Dermis microvascular lymphatic vessel endothelial cell (primary cell): ENCODE measurements at places on chromosomes 3 and 15. TPM values are rescaled to one million over a fixed set of nuclear protein-coding genes. Genes with fewer than 3 reads are reported as not detected.

DPPA4 gene
- not detected in 2 replicates for total RNA-seq

LRRC34 gene
- 0.76 and 3.1 TPM in 2 replicates for total RNA-seq

STAG1 gene
- total RNA-seq: 22.3 and 24.3 TPM in 2 replicates

ACOX2 gene
- 1.0 and 1.6 TPM in 2 replicates for total RNA-seq

CCDC191 gene
- total RNA-seq: 0.77 and 1.1 TPM in 2 replicates

CTXND1 gene
- total RNA-seq: not detected in 2 replicates

GPR171 gene
- not detected in 2 replicates for total RNA-seq

TMEM202 gene
- not detected in 2 replicates for total RNA-seq

OIP5 gene
- total RNA-seq: 3.3 and 8.3 TPM in 2 replicates

FMN1 gene
- under 0.01 TPM in 2 replicates for total RNA-seq

P2RY13 gene
- total RNA-seq: not detected in 2 replicates

SMCO1 gene
- total RNA-seq: not detected in 2 replicates

TOP2B gene
- total RNA-seq: 60.1 and 68.4 TPM in 2 replicates

TMEM108 gene
- total RNA-seq: not detected in 2 replicates

TUSC2 gene
- total RNA-seq: 20.7 and 22.3 TPM in 2 replicates

CIDEC gene
- not detected in 2 replicates for total RNA-seq

A4GNT gene
- total RNA-seq: not detected in 2 replicates

GABPB1 gene
- 70.5 and 80.3 TPM in 2 replicates for total RNA-seq

C3orf22 gene
- not detected in 2 replicates for total RNA-seq

GOLGA8J gene
- total RNA-seq: not detected in 2 replicates

ITIH1 gene
- total RNA-seq: not detected in 2 replicates

MIX23 gene
- total RNA-seq: 21.7 and 25.9 TPM in 2 replicates

ICE2 gene
- 26.7 and 30.0 TPM in 2 replicates for total RNA-seq

TNFAIP8L3 gene
- 91.5 and 154 TPM in 2 replicates for total RNA-seq

PLA2G4E gene
- not detected in 2 replicates for total RNA-seq

LIPH gene
- 0.13 TPM in 1 of 2 replicates, not detected in the other for total RNA-seq

DPH3 gene
- 16.4 and 20.9 TPM in 2 replicates for total RNA-seq

ROPN1 gene
- not detected in 2 replicates for total RNA-seq

ITPKA gene
- 0.25 and 0.90 TPM in 2 replicates for total RNA-seq

KCNH8 gene
- under 0.01 TPM in 1 of 2 replicates, not detected in the other for total RNA-seq

NXPE3 gene
- 3.9 and 8.0 TPM in 2 replicates for total RNA-seq

GABRB3 gene
- 0.13 TPM in 2 replicates for total RNA-seq

GHSR gene
- not detected in 2 replicates for total RNA-seq

SKIC8 gene
- 67.9 and 84.5 TPM in 2 replicates for total RNA-seq

FBXO40 gene
- total RNA-seq: not detected in 2 replicates

UBA3 gene
- 55.8 and 59.2 TPM in 2 replicates for total RNA-seq

ACKR4 gene
- under 0.01 and 0.13 TPM in 2 replicates for total RNA-seq

NMD3 gene
- 88.2 and 89.9 TPM in 2 replicates for total RNA-seq

LAMB2 gene
- 657 and 1,145 TPM in 2 replicates for total RNA-seq

FHIT gene
- 0.51 and 2.0 TPM in 2 replicates for total RNA-seq

ZNF80 gene
- not detected in 2 replicates for total RNA-seq

CRABP1 gene
- total RNA-seq: not detected in 2 replicates

TGM5 gene
- total RNA-seq: not detected in 2 replicates

GRM7 gene
- not detected in 2 replicates for total RNA-seq

MCTP2 gene
- 6.8 and 7.0 TPM in 2 replicates for total RNA-seq

ATP8B4 gene
- total RNA-seq: 0.39 and 2.0 TPM in 2 replicates

C3orf49 gene
- total RNA-seq: not detected in 2 replicates

ECE2 gene
- not detected in 2 replicates for total RNA-seq

FOXL2NB gene
- under 0.01 TPM in 1 of 2 replicates, not detected in the other for total RNA-seq

POPDC2 gene
- 0.26 and 0.76 TPM in 2 replicates for total RNA-seq

ATP13A4 gene
- total RNA-seq: 0.13 TPM in 1 of 2 replicates, not detected in the other

MAGEL2 gene
- not detected in 2 replicates for total RNA-seq

GOLGA6D gene
- total RNA-seq: not detected in 2 replicates
